ENCODE measurements at places on chromosomes 2 and 18.

GRCh38 chr2:214103276-214104001, 307.4 kb upstream of the VWC2L start:
- no peak for DNase-seq

DNA sequence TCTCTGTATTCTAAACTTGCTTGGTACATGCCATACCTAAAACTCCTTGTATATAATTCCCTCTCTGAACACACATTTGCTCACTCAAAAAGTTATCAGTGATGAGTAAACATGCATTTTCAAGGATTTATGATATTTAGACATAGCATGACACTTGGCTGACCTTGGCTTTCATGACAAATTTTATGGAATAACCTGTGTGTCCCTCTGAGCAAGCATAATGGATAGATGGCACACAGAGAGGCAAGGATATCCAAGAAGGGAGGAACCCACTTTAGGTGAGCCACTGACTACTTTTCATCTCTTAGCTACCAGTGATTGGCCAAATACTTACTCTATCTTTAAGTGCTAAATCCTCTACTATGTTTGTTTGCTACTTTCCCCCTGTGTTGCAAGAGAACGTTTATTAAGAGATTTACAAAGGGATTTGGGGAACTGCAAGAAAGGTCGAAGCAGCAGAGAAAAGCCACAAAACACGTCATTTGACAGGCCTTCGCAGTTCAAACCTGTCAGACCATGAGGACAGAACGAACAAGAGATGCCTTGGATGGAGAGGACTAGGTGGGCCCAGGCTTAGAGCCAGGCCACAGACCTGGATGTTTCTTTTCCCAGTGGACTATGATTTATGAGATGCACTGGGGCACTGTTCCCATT, 379.9 kb downstream of the NBAS start:
- DNase-seq = no peak

GRCh38 chr2:54054271-54054670, 61.1 kb upstream of the ACYP2 start:
- DNase-seq = no peak

GRCh38 chr2:15159751-15160177, 401.4 kb downstream of the NBAS start:
- DNase-seq = peak; percentile 22
